ENCODE measurements at places on chromosomes 5 and 9.

DNA sequence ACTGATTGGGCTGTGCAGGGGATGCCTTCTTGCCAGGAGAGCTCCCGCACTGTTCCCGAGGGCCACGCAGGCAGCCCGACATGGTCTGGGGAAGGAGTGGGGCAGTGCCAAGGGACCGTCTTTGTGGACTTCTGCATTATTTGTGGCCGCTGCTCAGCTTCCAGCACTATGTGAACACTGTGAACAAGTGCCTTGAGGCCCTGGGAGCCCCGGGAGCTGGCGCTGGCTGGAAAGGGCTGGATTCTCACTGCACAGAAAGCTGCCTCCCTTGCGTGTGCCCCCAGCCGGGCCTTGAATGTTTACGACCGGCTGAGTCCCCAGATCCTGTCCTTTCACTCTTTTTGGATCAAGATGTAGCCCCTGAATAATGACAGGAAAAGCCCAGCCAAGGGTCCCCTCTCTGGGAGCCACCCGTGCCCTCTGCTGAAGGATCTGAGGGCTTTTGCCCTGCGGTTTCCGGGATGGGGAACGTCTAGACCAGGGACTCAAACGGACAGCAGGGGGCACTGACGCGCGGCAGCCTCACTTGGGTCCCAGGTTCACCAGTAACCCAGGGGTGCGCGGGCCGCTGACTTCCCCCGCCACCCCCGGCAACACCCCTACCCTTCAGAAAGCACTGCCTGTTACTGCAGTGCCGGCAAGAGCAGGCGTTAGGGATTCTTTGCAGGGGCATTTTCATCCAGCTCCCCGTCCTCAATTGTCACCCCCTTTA lies 98.9 kb upstream of the FCN2 start:
- no peak for DNase-seq

GRCh38 chr5:160269017-160269416 lies 39.7 kb downstream of the FABP6 start:
- DNase-seq = peak; percentile 60

DNA sequence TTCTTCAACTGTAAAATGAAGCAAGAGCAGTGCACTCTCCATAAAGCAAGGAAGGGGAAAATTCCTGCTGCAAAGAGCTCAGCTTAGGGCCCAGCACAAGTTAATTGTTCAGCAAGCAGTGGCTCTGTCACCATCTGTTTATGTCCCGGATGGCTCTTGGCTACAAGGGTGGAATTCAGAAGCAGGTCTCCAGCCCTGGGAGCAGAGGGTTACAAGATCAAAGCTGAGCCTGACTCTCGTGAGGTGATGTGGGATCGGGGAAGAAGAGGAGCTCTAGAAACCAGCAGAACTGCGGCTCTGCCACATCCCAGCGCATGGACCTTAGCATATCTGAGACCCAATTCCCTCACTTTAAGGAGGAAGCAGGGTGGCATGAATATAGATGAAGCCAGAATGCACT lies 25.2 kb upstream of the OLFM1 start:
- no peak for DNase-seq

DNA sequence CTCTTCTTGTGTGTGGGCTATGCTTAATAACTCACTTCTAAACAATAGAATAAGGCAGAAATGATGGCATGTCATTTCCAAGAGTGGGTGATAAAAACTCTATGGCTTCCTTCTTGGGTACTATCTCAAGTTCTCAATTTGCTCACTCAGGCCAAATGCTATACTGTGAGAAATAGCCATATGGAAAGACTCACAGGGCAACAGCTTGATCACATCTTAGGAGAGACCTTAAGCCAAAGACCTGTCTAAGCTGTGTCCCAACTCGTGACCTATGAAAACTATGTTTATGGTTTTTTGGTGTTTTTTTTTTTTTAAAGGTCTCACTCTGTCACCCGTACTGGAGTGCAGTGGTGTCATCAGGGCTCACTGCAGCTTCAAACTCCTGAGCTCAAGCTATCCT lies 2.1 kb upstream of the UIMC1 start:
- no peak for DNase-seq

- DNase-seq = no peak
Observed at GRCh38 chr5:97193355-97193688, 10.3 kb upstream of the RIOK2 start.

Data from hematopoietic multipotent progenitor cell treated with erythropoietin and hydrocortisone succinate and interleukin-3 and kit ligand, for 6 days (in vitro differentiated cells).